ENCODE measurements at places on chromosomes 6 and 20.

- no peak for DNase-seq
Measured at GRCh38 chr20:50040432-50041245, 57.9 kb downstream of the SNAI1 start.

GRCh38 chr6:125764121-125764671, 14.8 kb downstream of the HEY2 start:
- DNase-seq = no peak

- DNase-seq = no peak
Measured at GRCh38 chr20:58447511-58448391, 58.7 kb downstream of the VAPB start.

DNA sequence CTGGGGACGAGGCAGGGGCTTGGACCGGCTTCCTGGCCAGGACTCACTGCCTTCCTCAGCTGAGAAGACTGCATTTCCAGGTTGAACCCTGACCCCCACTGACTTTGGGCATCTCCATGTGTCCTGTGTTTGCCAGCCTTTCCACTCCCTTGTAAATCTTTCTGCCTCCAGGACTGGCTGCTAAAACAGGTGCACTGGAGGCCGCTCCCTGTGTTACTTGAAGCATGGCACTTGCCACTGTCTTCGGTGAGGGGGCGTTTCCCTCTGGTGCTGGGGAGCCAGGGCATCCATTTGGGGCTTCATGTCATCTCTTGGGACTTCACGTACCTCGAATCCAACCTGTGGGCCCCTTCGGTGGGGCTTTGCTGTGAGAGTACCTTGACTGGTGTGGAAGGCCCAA, 6.7 kb upstream of the RBM38 start:
- no peak for DNase-seq

DNA sequence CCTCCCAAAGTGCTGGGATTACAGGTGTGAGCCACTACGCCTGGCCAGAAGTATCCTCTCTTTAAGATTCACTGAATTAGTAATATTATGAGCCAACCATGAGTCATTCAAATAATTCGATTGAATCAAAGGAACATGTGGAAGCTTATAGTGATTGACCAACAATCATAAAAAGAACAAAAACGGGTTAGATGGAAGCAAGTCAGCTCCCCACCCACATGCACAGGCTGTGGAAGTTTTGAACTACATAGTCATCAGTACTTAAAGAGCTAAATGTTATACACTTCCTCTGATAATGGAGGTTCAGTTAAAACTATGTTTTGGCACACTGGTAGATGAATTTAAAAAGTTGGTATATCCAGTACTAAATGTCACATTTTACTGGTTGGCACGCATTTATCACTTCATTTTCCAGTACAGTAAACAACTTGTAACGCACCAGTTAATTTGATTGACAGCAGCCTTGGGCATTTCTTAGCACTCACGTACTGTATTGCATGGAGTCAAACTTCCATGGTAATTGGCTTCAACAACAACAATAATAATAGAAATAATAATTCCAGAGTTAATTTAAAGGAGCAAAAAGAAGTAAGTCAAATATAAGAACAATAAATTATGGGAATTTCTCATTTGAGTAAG, 1107.3 kb upstream of the MAP3K7 start:
- DNase-seq = no peak

DNA sequence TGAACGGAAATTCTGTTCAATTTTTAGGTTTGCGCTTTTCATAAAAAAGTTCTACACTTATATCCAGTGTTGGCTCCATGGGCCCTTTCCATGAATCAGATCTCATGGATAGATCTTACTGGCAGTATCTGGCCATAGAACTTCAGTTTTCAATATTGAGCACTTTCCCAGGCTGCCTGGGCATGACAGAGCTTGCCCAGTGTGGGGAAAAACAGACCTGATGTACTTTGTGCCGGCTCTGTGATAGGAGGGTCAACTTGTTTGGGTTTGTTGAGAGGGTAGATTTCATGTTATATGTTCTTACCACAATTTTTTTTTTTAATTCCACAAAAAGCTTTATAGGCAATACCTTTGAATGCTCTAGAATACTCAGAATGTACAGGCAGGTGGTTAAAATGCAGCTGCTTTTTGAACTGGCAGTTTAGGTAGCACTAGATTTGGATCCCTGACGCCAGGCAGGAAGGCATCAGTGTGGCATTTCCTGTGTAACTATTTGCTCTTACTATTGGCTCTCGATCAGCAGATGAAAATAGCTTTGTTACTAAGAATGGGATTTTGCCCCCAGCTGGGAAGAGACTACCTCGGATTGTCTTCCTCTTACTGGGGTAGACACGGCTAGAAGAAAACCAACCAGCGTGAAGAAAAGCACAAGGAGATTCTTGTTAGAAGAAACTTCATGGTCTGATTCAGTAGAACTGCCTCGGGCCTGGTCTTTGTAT, 404.9 kb upstream of the SOX4 start:
- DNase-seq = no peak

- no peak for DNase-seq
Measured at GRCh38 chr6:157481865-157482249, 100.9 kb downstream of the ZDHHC14 start.

- no peak for DNase-seq
Measured at GRCh38 chr6:123668965-123669591, 32.3 kb upstream of the TRDN start.

DNA sequence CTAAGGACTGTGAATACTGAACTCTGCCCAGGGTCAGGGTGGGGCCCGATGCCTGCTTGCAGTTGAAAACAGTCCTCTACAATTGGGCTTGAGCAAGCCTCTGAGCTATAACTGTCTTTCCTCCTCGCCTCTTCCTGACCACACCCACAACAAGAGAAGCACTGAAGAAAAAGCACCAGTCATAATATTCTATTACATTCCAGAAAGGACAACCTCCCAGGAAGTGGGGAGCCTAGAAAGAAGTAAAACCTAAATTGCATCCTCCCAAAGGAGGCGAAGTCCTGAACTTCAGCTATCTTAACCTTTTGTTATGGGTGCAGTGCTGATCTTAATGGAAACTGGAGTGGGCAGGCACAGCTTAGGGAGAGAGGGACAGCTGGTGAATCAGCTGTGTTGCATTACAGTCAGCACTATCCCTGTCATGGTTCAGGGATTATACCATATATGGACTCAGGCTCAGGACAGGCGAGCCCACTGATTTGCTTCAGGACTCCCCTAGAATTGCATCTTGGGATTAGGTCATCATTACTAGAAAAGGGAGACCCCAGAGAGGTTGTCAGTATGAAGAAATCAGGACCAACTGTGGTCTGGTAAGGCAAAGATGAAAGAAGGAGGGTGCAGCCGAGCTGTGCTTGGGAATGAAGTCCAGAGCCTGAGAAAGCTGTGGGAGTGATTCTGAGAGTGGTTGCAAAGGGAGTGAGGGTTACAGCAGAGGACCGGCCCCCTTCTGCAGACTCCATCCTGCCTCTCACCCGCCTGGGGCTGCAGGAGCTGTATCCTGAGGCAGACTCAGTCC, 18.3 kb upstream of the TRAM2 start:
- DNase-seq = peak; percentile 56

DNA sequence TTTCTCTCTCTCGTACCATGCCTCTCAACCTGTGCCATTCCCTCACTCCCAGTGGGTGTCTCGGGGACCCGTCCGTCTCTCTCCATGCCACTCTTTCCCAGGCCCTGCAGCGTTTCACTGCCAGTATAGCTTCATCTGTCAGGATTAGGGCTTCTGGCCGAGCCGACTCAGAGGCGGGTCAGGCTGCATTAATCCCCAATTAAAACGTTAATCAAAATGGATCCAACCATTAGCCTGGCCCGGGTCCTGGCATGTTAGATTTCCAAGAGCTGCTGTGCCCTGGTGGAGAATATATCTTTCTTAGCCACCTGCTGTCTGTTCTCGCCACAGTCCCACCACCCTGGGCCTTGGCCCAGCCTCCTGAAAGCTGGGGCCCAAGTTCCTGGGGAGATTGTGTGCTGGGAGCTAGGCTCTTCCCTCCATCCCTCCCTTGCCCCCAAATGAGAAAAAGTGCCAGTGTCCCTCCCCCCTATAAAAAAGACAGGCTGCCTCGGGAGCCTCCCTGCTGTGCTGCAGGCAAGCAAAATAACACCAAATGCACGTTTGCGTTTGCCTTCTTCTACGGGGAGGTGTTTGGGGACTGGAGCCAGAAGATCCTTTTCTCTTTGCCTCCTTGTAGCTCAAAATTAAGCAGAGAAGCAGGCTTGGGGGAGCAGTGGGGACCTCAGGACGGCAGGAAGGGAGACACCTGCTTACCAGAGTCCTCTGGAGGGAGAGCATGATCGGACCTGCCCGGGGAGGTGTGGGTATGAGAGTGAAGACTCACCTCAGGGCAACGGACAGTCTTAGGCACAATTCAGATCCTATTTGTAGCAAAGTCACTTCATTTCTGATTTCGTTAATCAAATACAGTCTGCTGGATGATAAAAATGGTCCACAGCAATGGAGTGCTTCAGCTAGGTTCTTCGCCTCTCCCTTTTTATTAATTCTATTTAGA, 3.0 kb downstream of the KCNG1 start:
- DNase-seq = no peak

GRCh38 chr20:23296841-23297701, 53.5 kb upstream of the NXT1 start:
- DNase-seq = no peak

GRCh38 chr6:100574836-100575235, 110.1 kb upstream of the SIM1 start:
- no peak for DNase-seq

DNA sequence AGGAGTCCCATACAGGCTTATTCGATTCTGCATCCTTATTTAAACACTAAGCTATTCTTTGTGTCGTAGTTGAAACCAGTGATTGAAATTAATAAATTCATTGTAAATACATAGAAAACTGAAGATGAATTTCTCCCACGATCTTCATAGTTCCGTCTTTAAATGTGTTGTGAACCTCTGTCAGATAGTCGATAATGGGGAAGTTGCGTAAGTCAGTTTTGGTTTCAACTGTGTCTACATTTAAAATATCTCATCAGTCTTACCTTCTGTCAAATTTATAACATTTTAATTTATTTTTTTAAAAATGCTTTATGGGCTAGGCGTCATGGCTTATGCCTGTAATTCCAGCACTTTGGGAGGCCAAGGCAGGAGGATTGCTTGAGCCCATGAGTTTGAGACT, 12.7 kb downstream of the STX11 start:
- no peak for DNase-seq

GRCh38 chr20:57474205-57474604, 50.7 kb downstream of the CTCFL start:
- DNase-seq = no peak

DNA sequence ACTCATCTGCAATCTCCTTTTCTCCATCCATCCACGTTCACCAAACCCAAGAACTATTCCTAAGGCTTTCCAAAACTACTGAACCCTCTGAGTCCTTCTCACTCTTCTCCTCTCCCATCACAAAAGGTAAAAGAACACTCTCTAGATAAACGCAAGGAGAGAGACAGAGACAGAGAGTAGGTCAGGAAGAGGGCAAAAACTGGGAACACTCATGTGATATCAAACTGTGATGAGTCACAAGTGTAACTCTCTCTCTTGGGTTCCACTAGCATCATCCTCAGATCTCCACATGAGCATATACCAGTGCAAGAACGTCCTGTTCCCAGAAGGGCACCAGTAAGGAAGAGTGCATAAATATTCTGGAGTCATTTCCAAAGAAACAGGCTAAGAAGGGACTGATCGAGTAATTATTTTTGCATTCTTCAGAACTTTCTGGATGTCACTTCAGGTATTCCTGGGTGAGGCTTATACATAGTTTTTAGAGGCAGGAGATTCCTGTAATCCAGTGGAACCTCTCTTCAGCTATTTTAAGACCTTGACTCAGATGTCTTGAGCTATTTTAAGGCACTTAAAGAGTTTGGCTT, 47.3 kb upstream of the STXBP5 start:
- no peak for DNase-seq

GRCh38 chr6:43521836-43522235, 4.9 kb downstream of the POLR1C start:
- no peak for DNase-seq

DNA sequence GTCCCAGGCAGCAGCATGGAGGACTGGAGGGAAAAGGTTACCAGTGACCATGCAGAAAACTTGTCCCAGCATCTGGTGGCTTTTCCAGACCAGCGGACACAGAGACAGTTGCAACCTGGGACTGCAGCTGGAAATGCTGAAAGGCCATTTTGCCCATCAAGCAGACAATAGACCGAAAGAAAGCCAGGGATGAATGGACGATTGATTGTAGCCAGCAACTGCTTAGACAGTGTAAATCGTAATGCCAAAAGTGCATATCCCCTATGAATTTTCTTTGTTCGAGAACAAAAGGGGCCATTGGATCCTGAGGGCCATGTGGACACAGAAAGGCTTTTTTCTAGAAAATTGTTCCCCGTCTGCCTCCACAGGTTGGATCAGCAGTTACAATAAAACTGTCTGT, 115.7 kb downstream of the MBOAT1 start:
- no peak for DNase-seq

DNA sequence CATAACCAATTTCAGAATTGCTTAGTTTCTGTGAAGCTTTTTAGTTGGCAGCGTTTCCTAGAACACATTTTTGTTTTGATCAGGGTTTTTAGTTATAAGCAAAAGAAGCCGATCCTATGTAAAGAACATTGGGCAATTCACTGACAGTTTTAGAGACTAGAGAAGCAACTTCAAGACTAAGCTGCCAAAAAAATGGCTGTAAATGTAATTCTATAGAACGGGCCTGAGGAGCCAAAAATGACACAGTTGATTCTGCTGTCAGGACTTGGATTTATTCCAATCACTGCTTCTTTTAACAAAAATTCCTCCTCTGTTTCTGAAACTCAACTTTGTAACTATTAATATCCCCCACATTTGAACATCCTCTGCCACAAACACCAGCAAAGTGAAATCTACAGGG, 236.0 kb upstream of the EYS start:
- no peak for DNase-seq

DNA sequence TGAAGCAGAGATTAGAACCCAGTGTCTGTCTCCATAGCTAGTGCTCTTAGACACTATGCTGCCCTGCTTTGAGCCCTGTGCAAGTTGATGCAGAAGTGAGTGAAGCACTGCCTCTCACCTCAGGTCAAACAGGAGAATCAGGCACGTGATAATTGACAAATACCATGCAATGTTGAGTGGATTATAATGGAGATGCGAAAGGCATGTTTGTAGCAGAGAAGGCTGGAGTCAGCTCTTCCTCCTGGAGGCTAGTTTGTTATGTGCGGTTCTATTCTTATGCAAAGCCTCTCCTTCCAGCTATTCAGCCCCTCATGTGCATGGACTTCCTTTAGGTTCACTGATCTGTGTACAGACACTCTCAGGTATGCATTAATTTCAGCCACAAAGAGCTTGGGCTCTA, 108.5 kb downstream of the MANEA start:
- DNase-seq = no peak

DNA sequence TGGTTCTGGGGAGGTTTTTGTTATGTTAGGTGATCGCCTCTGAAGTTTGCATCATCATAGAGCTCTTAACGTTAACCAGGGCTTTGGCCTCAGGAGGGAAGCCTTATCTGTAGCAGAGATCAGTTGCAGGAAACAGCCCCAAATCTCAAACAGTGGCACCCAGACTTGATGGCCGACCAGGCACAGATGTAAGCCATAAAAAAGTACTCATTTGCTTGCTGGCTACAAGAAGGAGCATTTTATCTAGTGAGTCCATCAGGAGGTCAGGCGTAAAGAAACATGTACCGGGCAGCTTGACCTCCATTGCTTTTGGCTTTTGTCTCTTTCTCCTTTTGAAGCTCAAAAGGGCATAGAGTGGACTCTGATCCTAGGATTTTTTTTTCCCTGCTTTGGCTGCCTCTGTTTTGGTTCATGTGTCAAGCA, 122.3 kb downstream of the CCDC170 start:
- DNase-seq = no peak

- DNase-seq = no peak
Measured at GRCh38 chr6:133426038-133426437, 184.9 kb downstream of the EYA4 start.

- DNase-seq = no peak
Measured at GRCh38 chr20:35116258-35116657, 23.7 kb upstream of the TRPC4AP start.

- DNase-seq = no peak
Measured at GRCh38 chr20:17568045-17568788, 1.7 kb upstream of the DSTN start.
